Endothelial cell of umbilical vein (primary cell): ENCODE measurements at places on chromosomes 12 and 14. TPM values are rescaled to one million over a fixed set of nuclear protein-coding genes. Genes with fewer than 3 reads are reported as not detected.

Gene MAP1LC3B2
- polyA plus RNA-seq: 0.32 and 0.49 TPM in 2 replicates

Gene RALGAPA1
- polyA plus RNA-seq: 6.0 and 6.1 TPM in 2 replicates

Gene RERGL
- polyA plus RNA-seq: not detected in 2 replicates

Gene SLCO1B1
- polyA plus RNA-seq: not detected in 2 replicates

Gene FOXM1
- polyA plus RNA-seq: 34.0 and 43.5 TPM in 2 replicates

Gene EPS8
- polyA plus RNA-seq: 7.2 and 8.4 TPM in 2 replicates

Gene KRT6C
- polyA plus RNA-seq: not detected in 2 replicates

Gene LRIG3
- polyA plus RNA-seq: 43.8 and 55.7 TPM in 2 replicates

Gene SLC35E3
- polyA plus RNA-seq: 8.1 and 9.4 TPM in 2 replicates

Gene IL26
- not detected in 2 replicates for polyA plus RNA-seq

Gene DBX2
- not detected in 2 replicates for polyA plus RNA-seq

Gene ARID4A
- 2.7 and 3.7 TPM in 2 replicates for polyA plus RNA-seq

Gene GARIN6
- not detected in 2 replicates for polyA plus RNA-seq

Gene TMEM117
- 1.1 and 1.2 TPM in 2 replicates for polyA plus RNA-seq

Gene COCH
- polyA plus RNA-seq: 0.60 and 0.87 TPM in 2 replicates

Gene SSPN
- polyA plus RNA-seq: 0.75 and 1.3 TPM in 2 replicates

Gene RNASE2
- not detected in 2 replicates for polyA plus RNA-seq

Gene OR4K1
- polyA plus RNA-seq: not detected in 2 replicates

Gene GNB3
- 12.0 and 12.6 TPM in 2 replicates for polyA plus RNA-seq

Gene ACSM4
- not detected in 2 replicates for polyA plus RNA-seq

Gene TAS2R9
- not detected in 2 replicates for polyA plus RNA-seq

Gene TMEM119
- polyA plus RNA-seq: not detected in 2 replicates

Gene TEX52
- not detected in 2 replicates for polyA plus RNA-seq

Gene CIDEB
- polyA plus RNA-seq: 7.2 and 14.9 TPM in 2 replicates

Gene P2RX7
- polyA plus RNA-seq: 0.80 and 1.3 TPM in 2 replicates

Gene CMA1
- not detected in 2 replicates for polyA plus RNA-seq

Gene SRSF5
- 85.2 and 192 TPM in 2 replicates for polyA plus RNA-seq

Gene DIO3
- polyA plus RNA-seq: not detected in 2 replicates

Gene HNF1A
- polyA plus RNA-seq: not detected in 2 replicates

Gene RIPK3
- polyA plus RNA-seq: 2.4 and 3.1 TPM in 2 replicates

Gene MTHFD1
- 18.9 and 26.3 TPM in 2 replicates for polyA plus RNA-seq

Gene FSCB
- polyA plus RNA-seq: not detected in 2 replicates

Gene FAM181A
- polyA plus RNA-seq: not detected in 2 replicates

Gene FOXA1
- polyA plus RNA-seq: 0.06 TPM in 1 of 2 replicates, not detected in the other

Gene NEUROD4
- polyA plus RNA-seq: not detected in 2 replicates

Gene LGR5
- polyA plus RNA-seq: not detected in 2 replicates

Gene PLCZ1
- not detected in 2 replicates for polyA plus RNA-seq

Gene NTN4
- polyA plus RNA-seq: 317 and 352 TPM in 2 replicates

Gene OR11H12
- polyA plus RNA-seq: not detected in 2 replicates

Gene SIX6
- not detected in 2 replicates for polyA plus RNA-seq

Gene CLECL1
- polyA plus RNA-seq: not detected in 2 replicates

Gene TAS2R31
- 0.12 TPM in 1 of 2 replicates, not detected in the other for polyA plus RNA-seq

Gene MSI1
- polyA plus RNA-seq: 0.01 TPM in 1 of 2 replicates, not detected in the other

Gene RBP5
- polyA plus RNA-seq: 0.11 and 0.12 TPM in 2 replicates

Gene HVCN1
- 6.3 and 8.4 TPM in 2 replicates for polyA plus RNA-seq
